ENCODE measurements at places on chromosomes 1 and 21. TPM values are rescaled to one million over a fixed set of nuclear protein-coding genes. Genes with fewer than 3 reads are reported as not detected.

DNA sequence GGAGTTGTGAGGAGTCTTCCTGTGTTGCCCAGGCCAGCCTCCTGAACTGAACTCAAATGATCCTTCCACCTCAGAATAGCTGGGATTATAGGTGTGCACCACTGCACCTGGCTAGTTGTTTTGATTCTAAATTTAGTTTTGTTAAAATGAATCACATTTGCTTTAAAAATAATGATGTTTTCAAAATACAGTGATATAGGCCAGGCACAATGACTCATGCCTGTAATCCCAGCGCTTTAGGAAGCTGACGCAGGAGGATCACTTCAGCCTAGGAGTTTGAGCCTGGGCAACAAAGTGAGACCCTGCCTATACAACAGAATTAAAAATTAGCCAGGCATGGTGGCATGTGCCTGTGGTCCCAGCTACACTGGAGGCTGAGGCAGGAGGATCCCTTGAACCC is 24.3 kb downstream of the RTCA start:
- H3K4me1 ChIP-seq = 0 out of 2 replicates have a peak, but pooled peaks cover 5% of the 10 kb centered on the region
- peaks cover 29% of the 10 kb centered on the region for H3K36me3 ChIP-seq
- no peaks in the 10 kb centered on the region for H3K27me3 ChIP-seq
- DNase-seq = no peak

- no peaks in the 10 kb centered on the region for H3K4me1 ChIP-seq
- H3K4me3 ChIP-seq = no peak overlapping the region
- H3K27me3 ChIP-seq = no peaks in the 10 kb centered on the region
- H3K27ac ChIP-seq = no peak overlapping the region
- DNase-seq = no peak
- no peaks in the 10 kb centered on the region for H3K36me3 ChIP-seq
These were observed 81.8 kb upstream of the SGIP1 start for GRCh38 chr1:66452162-66452561.

GRCh38 chr1:79613046-79613445 is 606.5 kb upstream of the ADGRL4 start:
- DNase-seq = no peak
- H3K27ac ChIP-seq = no peak overlapping the region
- no peak overlapping the region for H3K4me3 ChIP-seq

- H3K36me3 ChIP-seq = no peaks in the 10 kb centered on the region
- no peak overlapping the region for H3K27ac ChIP-seq
- H3K4me3 ChIP-seq = peak overlapping the region; percentile 57
- DNase-seq = peak; percentile 51
- H3K4me1 ChIP-seq = peaks cover 30% of the 10 kb centered on the region
These were observed 489 bp downstream of the CELSR2 start for GRCh38 chr1:109249654-109250401.

- no peak overlapping the region for H3K27ac ChIP-seq
- H3K4me1 ChIP-seq = no peaks in the 10 kb centered on the region
- H3K36me3 ChIP-seq = no peaks in the 10 kb centered on the region
- H3K4me3 ChIP-seq = no peak overlapping the region
These were observed 204.4 kb upstream of the VAMP3 start for GRCh38 chr1:7566417-7567375.

DNA sequence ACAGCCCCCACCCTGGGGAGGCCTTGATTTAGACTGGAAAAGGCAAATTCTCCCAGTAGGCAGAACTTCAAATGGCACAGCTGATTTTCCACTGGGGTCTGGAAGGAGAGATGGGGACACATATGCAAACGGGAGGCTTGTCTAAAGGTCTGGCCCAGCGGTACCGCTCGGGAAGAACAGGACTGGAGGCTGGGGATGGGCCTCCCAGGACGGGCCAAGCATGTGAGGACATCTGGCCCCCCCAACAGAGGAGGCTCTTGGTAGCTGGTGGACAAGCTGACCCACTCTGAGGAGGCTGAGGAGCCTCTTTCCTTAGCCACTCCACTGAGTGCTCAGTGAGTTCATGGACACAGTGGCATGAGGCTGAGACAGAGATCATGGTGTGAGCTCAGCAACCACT is 170.0 kb downstream of the NPHP4 start:
- H3K36me3 ChIP-seq = no peaks in the 10 kb centered on the region
- H3K27ac ChIP-seq = no peak overlapping the region
- no peak for DNase-seq
- H3K4me1 ChIP-seq = no peaks in the 10 kb centered on the region

- H3K4me3 ChIP-seq = no peak overlapping the region
- H3K27ac ChIP-seq = no peak overlapping the region
- DNase-seq = no peak
- no peaks in the 10 kb centered on the region for H3K36me3 ChIP-seq
These were observed 206.2 kb downstream of the SMYD3 start for GRCh38 chr1:246300626-246301549.

DNA sequence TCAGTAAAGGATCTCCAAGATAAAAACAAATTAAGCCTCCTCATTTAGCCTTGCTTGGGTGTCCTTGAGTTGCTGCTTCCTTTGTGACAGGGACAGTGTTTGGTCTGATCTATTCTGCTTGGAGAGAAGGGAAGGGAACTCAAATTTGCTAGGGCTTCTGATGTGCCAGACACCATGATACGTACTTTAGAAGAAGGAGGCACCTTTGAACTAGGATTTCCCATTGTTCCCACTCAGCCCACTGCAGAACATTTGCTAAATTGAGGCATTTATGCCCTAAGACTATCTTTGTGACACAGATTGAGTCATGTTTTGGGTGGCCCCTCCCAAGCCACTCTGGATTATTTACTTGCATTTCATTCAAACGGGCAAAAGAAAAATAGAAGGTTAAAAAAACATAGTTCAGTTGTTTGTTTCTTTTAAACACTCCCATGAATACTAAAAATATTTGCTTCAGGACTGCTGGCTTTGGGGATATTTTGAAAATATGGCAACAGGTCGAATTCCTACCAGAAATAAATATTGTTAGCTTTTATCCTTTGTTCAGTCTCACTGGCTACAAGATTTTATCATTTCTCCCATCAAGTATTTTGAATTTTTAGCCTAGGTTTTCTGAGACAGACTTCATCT is 81.9 kb upstream of the WLS start:
- no peaks in the 10 kb centered on the region for H3K4me1 ChIP-seq
- no peaks in the 10 kb centered on the region for H3K36me3 ChIP-seq
- no peak overlapping the region for H3K4me3 ChIP-seq
- no peak overlapping the region for H3K27ac ChIP-seq

DNA sequence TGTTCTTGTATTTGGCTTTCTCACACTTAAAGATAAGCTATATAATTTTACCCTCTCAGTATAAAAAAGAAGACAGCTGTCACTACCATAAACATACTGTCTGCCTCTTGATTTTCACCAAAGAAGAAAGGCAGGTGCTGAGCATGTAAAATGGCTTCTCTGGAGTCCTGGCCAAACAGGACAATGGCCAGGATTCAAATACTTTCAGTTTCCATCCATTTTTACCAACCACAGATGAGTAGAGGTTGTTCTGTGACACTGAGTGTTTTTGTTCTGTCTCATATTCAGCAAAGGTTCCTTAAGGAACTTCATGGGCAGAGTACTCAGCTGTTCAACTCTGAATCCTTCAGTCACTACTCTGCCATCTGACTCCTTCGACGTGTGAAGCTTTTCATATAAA is 29.4 kb upstream of the RAB3GAP2 start:
- no peak overlapping the region for H3K27ac ChIP-seq
- H3K27me3 ChIP-seq = no peaks in the 10 kb centered on the region
- no peak overlapping the region for H3K4me3 ChIP-seq
- DNase-seq = no peak

GRCh38 chr1:96682056-96682455 is 39.5 kb upstream of the PTBP2 start:
- no peak for DNase-seq
- no peaks in the 10 kb centered on the region for H3K4me1 ChIP-seq
- no peak overlapping the region for H3K4me3 ChIP-seq
- no peak overlapping the region for H3K27ac ChIP-seq
- H3K36me3 ChIP-seq = no peaks in the 10 kb centered on the region
- no peaks in the 10 kb centered on the region for H3K27me3 ChIP-seq

The CASZ1 gene
- total RNA-seq = 6.7 TPM

The HSPA6 gene
- total RNA-seq = not detected

The COX20 gene
- 19.3 TPM for total RNA-seq

Measured in GM23338 (cell line).